ENCODE measurements at places on chromosomes 13 and 19.
A peak's percentile ranks its signal among the peaks of the same experiment; 100 is the strongest.

DNA sequence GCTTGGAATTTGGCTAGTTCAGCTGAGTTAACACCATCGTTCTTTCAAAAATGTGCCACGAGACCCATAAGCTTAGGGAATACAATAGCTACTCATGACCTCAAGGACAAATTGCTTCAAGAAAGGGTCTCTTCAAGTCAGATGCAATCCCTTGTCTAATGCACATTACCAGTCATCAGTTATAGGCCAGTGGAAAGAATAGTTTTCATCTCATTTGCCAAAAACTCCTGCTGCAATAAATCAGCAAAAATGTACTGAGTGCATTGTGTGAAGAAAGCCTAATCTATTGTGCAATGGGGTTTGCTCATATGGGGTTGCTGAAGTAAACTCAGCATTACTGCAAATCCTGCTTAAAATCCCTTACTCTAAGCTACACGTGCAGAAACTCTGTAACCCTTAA lies 208.3 kb upstream of the NBEA start:
- no peak for DNase-seq

GRCh38 chr19:18310118-18310909 lies 12.6 kb downstream of the LSM4 start:
- DNase-seq = no peak

DNA sequence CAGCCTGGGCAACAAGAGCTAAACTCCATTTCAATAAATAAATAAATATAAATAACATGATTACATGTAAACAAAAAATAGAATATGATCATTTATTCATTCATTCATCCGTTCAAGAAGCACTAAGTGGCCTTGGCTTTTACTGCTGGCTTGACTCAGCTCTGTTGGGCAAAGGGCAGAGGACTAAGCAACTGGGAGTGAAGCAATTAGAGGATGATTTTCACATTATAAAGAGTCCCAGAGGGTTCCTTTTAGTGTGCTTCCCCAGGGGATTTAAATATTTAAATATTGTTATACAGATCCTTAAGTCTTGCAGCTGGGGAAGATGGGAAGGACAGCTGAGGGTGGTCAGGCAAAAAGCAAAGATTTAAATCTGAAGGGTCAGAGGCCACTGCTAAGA lies 34.9 kb upstream of the FLT1 start:
- no peak for DNase-seq

GRCh38 chr13:86741762-86742285 lies 929.3 kb upstream of the SLITRK5 start:
- DNase-seq = no peak

GRCh38 chr13:43304449-43304848 lies 281.1 kb downstream of the DNAJC15 start:
- DNase-seq = no peak

- DNase-seq = peak; percentile 17
Measured at GRCh38 chr19:38656171-38656981, 8.9 kb downstream of the ACTN4 start.

DNA sequence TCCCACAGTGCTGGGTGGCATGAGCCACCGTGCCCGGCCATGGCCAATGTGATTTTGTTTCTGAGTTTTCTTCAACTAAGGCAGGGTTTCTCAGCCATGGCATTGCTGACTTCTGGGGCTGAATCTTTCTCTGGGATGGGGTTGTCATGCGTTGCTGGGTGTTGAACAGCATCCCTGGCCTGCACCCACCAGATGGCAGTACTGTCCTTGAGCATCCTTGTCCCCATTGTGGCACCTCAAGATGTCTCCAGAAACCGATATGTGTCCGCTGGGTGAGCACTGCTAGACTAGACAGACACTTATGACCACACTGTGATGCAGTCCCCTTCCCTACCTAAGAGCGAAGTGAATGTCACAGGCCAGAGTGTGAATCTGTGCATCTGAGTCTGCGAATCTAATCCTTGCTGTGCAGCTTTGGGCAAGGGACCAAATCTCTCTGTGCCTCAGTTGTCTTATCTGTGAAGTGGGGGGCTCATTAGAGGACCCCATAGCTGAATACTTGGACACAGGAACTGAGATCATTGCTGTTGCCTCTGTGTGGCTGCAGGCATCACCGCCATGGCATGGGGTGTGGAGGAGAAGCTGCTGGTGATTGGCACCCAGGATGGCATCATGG lies 50.3 kb upstream of the SIN3B start:
- DNase-seq = peak; percentile 19

GRCh38 chr19:33395561-33396550 lies 22.3 kb downstream of the CEBPG start:
- no peak for DNase-seq

DNA sequence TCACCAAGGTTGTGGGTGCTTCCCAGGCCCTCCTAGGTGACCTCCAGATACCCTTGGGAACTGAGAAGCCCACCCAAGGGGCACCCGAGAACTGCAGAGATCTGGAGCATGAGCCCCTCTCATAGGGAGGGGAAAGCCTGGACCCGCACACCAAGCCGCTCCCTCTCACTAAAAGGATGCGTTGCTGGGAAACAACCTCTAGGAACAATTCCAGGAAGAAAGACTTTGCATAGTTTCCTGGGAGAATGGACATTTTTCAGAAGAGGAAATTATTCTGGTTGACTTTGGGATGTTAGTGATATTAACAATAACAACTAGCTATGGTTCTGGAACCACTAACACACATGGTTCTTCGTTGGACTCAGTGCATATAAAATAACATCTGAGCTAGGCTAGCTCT lies 64.6 kb downstream of the SLC7A1 start:
- no peak for DNase-seq

GRCh38 chr19:38617764-38618589 lies at the start of gene MAP4K1:
TSS of gene MAP4K1 (minus strand) at chr19:38617953. CDS start at chr19:38617895, 58 bp downstream.
- DNase-seq = peak; percentile 76

DNA sequence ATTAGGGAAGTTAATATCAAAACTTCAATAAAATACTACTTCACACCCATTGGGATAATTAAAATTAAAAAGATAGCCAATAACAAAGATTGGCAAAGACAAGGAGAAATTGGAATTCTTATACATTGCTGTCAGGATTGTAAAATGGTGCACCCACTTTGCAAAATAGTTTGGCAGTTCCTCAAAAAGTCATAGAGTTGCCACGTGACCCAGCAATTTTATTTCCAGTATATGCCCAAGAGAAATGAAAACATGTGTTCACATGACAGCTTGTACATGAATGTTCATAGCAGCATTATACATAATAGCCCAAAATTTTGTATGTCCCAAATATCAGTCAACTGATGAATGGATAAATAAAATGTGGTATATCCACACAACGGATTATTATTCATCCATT lies 3.3 kb downstream of the MBD3L1 start:
- DNase-seq = no peak
